ENCODE measurements at places on chromosomes 3 and 15.

DNA sequence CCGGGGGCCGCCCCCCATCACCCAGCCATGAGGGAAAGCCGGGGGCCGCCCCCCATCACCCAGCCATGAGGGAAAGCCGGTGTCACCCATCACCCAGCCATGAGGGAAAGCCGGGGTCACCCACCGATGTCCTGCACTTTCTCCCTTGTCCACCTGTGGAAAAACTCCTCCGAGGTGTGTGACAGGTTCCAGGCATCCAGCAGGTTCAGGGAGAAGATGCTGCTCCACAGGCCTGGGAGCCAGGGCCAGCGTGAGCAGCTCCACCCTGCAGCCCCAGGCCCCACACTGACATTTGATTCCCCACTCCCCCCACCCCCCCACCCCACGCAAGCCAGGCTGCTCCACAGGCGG is 15.5 kb upstream of the EHD4 start:
- DNase-seq = no peak

DNA sequence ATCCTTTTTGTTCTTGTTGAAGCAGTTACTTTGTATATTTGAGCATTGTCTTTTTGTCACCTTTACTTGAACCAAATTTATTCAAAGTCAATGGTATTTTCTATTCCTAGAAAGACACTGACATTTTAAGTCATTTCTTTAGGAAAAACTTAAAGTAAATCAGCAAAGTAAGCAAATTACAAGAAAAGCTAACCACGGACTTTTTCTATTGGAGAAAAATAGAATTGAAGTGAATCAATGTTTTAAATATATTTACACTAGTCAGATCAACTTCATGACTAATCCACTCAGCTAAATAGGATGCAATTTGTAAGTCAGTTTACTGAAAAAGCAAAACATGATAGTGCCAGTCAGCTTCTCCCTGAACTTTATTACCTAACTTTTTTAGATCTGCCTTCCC is 733.8 kb upstream of the ALCAM start:
- no peak for DNase-seq

GRCh38 chr3:26596335-26596734 is 26.2 kb upstream of the LRRC3B start:
- DNase-seq = no peak

DNA sequence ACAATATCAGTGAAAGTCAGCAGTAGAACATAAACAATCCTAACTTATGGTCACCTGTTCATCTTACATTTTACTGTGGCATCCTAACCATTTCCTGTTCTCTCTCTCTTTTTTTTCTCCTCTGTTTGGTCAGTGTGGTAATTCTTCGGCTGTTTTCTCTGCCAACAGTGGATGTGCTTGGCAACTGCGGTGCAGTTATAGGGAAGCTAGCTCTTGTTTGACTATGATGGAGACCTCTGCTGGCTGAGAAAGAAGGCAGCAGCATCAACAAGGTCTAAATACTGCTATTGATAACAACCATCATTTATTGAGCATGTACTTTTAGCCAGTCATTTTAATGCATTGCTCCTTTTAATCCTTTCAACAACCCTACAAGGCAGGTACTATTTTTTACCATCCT is 723 bp upstream of the DRD3 start:
- peak; percentile 46 for DNase-seq

DNA sequence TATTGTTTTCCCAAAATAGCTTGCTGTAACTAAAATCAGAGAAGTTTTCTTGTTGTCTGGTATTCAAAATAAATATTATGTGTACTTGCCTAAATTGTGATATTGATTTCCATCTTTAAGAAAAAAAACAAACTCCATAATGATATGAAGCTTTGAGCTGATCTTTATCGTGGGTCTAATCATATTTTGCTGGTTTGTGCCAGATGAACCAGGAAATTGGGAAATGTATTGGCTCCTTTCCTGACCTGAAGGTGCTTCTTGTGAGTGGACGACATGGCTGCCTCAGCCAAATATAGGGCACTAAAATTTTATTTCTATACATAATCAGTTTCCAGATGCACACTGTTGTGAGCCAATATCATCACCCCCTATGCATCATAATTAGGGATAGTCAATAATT is 113.3 kb downstream of the DIPK2A start:
- DNase-seq = no peak

GRCh38 chr3:58722561-58722960 is 56.0 kb upstream of the FAM3D start:
- no peak for DNase-seq

- DNase-seq = no peak
Measured at GRCh38 chr3:101943029-101943428, 93.7 kb downstream of the NFKBIZ start.

- DNase-seq = peak; percentile 88
Measured at GRCh38 chr3:129628169-129628522, 21.7 kb upstream of the PLXND1 start.

GRCh38 chr3:133443649-133444422 is 44.0 kb downstream of the BFSP2 start:
- peak; percentile 41 for DNase-seq

GRCh38 chr3:37249717-37250116 is 75.3 kb upstream of the LRRFIP2 start:
- DNase-seq = peak; percentile 12

DNA sequence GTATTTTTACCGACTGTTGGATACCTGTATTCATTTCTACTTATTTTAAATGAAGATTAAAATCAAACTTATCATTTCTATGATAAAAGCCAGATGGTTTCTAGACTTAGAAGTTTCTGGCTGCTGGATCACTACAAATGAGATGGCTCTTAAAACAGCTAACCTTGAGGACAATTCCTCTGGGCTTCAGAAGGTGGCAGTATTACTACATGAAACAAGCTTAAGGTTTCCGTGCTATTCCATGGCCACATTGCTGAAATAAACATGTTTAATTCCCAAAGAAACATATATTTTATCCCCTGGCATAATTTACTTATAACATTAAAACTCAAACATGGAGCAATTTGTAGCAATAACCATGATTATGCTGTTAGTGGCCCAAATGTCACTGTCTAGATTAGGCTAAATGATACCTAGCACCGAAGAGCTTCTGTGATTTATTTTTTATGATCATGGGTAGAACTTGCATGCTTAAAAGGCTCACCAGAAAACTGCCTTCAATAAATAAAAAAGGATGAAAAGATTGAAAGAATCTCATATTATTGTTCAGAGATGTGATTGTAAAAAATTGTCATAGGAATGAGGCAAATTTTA is 204.0 kb upstream of the NANOGP8 start:
- DNase-seq = peak; percentile 86

GRCh38 chr15:90956274-90957030 is 1.8 kb downstream of the RCCD1 start:
- DNase-seq = peak; percentile 71

DNA sequence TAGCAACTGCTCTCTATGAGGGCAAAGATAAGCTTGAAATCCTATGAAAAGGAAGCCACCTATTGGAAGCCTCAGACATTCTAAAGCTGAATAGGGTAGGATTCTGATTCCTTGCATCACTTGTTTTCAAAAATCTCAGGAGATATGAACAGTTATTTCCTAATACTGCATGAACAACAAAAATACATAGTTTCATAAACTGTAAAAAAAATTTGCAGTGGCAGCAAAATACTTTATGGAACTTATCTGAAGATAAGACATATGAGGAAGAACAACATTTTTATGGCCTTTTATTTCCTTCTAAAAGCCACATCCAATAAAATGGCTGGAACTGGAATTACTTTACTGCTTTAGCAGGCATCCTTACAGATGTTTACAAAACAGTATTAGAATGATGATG is 29.9 kb downstream of the AP3S2 start:
- peak; percentile 25 for DNase-seq

GRCh38 chr3:54755756-54756155 is 172.1 kb downstream of the LRTM1 start:
- DNase-seq = peak; percentile 73

DNA sequence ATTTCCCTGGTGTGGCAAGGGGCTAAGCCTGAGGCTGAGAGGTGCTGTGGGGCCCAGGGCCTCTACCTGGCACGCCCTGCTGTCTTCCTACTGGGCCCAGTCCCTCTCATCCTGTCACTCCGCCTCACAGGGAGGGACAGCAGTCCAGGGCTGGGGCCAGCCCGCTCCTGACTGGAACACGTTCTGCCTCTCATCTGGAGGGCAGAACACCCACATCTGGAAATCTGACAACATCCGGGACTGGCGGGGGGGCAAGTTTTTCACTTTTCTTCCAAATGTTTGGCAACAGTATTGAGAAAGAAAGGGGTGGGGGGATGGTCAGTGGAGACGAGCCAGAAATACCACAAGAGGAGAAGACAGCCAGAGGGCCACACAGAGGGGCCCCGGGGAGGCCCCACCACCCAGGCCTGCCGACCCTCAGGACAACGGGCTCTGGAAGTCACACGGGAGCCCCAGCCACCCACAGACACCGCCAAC is 1.8 kb upstream of the MYL3 start:
- no peak for DNase-seq

DNA sequence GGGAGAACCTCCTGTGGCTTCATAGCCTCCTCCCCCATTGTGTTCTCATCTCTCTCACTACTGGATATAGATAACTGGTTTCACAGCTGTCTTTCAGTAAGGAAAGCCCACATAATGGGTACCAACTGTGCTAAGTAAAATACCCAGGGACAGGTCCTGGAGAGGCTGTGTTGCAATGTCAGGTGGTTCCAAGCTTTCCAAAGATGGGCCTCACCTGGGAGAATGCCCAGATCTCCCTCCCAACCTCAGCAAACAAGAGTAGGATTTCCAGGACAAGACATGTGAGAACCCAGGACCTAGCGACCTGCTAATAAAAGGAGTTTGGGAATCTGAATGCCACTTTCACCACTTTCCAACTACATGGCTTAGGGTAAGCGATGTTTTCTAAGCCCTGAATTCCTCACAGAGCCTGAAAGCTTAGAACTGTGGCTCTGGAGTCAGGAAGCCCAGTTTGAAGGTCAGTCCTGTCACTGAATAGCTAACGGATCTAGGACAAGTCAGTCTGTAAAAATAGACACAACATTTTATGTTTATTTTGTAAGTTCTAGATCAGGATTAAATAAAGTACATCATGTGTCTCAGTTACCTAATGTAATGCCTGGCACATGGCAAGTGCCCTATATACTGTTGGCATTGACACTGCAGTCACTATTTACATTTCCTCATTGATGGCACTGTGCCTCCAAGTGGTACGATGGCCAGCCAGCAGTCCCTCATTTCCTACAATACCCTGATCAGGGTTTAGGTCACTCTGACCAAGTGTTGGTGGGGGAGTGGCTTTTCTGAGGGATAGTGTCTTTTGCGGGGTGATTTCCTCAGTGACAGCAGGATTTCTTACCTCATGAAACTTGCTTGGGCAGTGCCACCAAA is 11.9 kb downstream of the CERS3 start:
- DNase-seq = no peak

GRCh38 chr3:64023187-64023860 is at the start of gene PSMD6:
TSS of gene PSMD6 (minus strand) at chr3:64023494. CDS start at chr3:64023419, 75 bp downstream.
- DNase-seq = peak; percentile 81

GRCh38 chr3:78242724-78243123 is 1202.8 kb downstream of the ROBO2 start:
- no peak for DNase-seq

DNA sequence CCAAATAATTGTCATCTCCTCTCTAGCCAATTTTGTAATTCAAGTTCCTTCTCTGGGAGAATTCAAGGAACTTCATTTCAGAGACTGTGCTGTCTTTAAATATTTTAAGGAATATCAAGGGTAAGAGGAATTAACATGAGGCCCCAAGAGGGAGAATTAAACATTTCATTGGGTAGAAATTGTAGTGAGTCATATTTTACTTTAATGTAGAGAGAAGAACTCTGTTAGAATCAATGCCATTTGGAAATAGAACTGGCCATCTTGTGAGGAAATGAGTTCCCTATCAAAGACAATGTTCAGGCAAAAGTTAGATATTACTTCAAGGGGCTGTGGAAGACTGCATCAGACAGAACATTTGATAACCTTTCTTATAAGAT is 43.5 kb upstream of the TP63 start:
- DNase-seq = no peak

- no peak for DNase-seq
Measured at GRCh38 chr3:194224471-194225417, 88.8 kb downstream of the HES1 start.

GRCh38 chr15:70488002-70488605 is 275.3 kb downstream of the UACA start:
- DNase-seq = peak; percentile 82

DNA sequence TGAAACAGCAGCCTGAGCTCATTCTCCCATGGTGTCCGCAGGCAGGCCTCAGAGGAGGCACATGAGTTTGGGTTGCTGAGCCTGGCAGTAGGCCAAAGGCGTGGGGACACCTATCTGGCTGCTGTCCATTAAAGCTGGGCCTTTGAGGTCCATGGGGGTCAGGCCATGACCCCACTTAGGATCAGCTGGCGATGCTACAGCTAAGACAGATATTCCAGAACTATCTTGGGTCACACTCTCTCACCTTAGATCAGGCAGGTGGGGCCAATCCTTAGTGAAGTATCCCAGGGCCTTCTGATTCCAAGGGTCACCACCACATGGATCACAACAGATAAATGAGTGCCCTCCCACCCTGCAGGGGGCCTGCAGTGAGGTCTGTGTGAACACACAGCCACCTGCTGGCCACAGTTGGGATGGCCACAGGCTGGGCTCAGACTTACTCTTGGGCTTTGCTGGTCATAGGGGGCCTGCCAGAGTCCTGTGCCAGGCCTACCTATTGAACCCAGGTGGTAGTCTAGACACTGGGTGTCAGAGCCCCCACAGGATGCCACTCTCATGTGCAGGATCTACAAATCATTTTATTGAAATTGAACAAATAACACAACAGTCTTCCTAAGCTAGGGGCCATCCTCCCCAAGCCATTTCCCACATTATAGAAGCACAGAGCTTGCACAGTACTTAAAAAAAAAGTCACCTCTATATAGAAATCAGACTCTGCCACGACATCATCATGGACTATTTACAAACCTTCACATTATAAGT is 2.0 kb upstream of the HYAL2 start:
- DNase-seq = peak; percentile 52

DNA sequence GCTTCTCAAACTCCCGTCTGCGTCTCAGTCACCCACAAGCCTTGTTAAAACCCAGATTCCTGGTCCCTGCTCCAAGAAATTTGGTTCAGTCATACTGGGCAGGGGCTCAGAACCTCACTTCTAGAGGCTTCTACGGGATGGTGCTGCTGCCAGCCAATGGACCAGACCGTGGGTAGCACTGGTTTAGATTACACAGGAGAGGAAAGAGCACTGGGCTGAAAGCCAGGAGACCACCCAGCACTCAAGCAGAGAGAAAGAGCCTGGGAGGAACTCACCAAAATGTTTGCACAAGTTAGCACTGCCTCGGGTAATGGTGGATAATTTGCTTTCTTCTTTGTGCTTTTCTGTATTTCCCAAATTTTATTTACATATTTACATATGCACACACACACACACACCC is 46.9 kb upstream of the MUC13 start:
- no peak for DNase-seq

GRCh38 chr3:188661806-188662205 is 507.8 kb downstream of the LPP start:
- DNase-seq = peak; percentile 42

DNA sequence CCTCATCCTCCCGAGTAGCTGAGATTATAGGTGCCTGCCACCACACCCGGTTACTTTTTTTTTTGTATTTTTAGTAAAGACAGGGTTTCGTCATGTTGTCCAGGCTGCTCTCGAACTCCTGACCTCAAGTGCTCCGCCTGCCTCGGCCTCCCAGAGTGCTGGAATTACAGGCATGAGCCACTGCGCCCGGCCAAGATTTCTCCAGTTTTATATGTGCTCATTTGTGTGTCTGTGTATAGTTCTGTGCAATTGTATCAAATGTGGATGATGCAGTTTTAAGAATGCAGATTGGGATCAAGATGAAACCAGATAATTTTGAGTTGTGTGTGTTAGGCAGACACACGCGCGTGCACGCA is 68.3 kb downstream of the SLCO3A1 start:
- DNase-seq = no peak

All from fibroblast of lung (primary cell).